Neural progenitor cell (in vitro differentiated cells): ENCODE measurements at places on chromosomes 4 and X. TPM values are rescaled to one million over a fixed set of nuclear protein-coding genes. Genes with fewer than 3 reads are reported as not detected.

The SMPX gene
- not detected in 2 replicates for total RNA-seq

The SCML2 gene
- total RNA-seq = 27.8 and 36.8 TPM in 2 replicates

The NHS gene
- 3.9 and 12.1 TPM in 2 replicates for total RNA-seq

The CXorf58 gene
- not detected in 2 replicates for total RNA-seq

The PDE5A gene
- total RNA-seq = 20.4 and 32.4 TPM in 2 replicates

The KCND1 gene
- 0.39 and 1.4 TPM in 2 replicates for total RNA-seq

The NDST3 gene
- total RNA-seq = 0.49 and 0.59 TPM in 2 replicates

The TLR6 gene
- total RNA-seq = 0.06 and 0.07 TPM in 2 replicates

The TBX22 gene
- total RNA-seq = 0.53 and 1.0 TPM in 2 replicates

The SPANXB1 gene
- total RNA-seq = not detected in 2 replicates

The CT55 gene
- total RNA-seq = not detected in 2 replicates

The F11 gene
- total RNA-seq = not detected in 2 replicates

The RHOXF2 gene
- not detected in 2 replicates for total RNA-seq

The ZMAT1 gene
- 3.1 and 5.7 TPM in 2 replicates for total RNA-seq

The ARL9 gene
- total RNA-seq = 0.45 and 0.68 TPM in 2 replicates

The POU3F4 gene
- total RNA-seq = not detected in 2 replicates

The CSN1S1 gene
- total RNA-seq = not detected in 2 replicates

The LRCH2 gene
- 18.1 and 24.9 TPM in 2 replicates for total RNA-seq

The LETM1 gene
- total RNA-seq = 16.9 and 34.8 TPM in 2 replicates

The CTSO gene
- 3.2 and 3.9 TPM in 2 replicates for total RNA-seq

The RHOXF1 gene
- not detected in 2 replicates for total RNA-seq

The EDA2R gene
- total RNA-seq = 8.0 and 8.8 TPM in 2 replicates

The MAGEE1 gene
- total RNA-seq = 3.6 and 6.3 TPM in 2 replicates

The CSAG3 gene
- total RNA-seq = not detected in 2 replicates

The MAOB gene
- total RNA-seq = 0.40 and 1.5 TPM in 2 replicates

The IL2 gene
- not detected in 2 replicates for total RNA-seq

The SLC49A3 gene
- 1.9 and 3.4 TPM in 2 replicates for total RNA-seq

The FAM53A gene
- 3.2 and 10.3 TPM in 2 replicates for total RNA-seq

The MAGEA2B gene
- total RNA-seq = not detected in 2 replicates

The HSFX1 gene
- 0.06 and 0.59 TPM in 2 replicates for total RNA-seq

The KDR gene
- 2.4 and 2.7 TPM in 2 replicates for total RNA-seq

The GRID2 gene
- total RNA-seq = 0.17 and 0.74 TPM in 2 replicates

The LANCL3 gene
- total RNA-seq = 0.02 and 0.28 TPM in 2 replicates

The UGT2A3 gene
- total RNA-seq = not detected in 2 replicates

The USP38 gene
- total RNA-seq = 10.4 and 11.4 TPM in 2 replicates

The IL3RA gene
- total RNA-seq = not detected in 2 replicates

The C4orf50 gene
- 0.09 and 0.32 TPM in 2 replicates for total RNA-seq

The DCX gene
- 4.7 and 4.8 TPM in 2 replicates for total RNA-seq

The HMGN5 gene
- total RNA-seq = 1.9 and 2.3 TPM in 2 replicates

The ASB9 gene
- total RNA-seq = 0.77 and 1.1 TPM in 2 replicates

The PPP2R2C gene
- 2.5 and 3.5 TPM in 2 replicates for total RNA-seq

The DCAF8L2 gene
- not detected in 2 replicates for total RNA-seq

The NUDT11 gene
- total RNA-seq = 35.7 and 58.4 TPM in 2 replicates

The SLC6A8 gene
- 94.1 and 191 TPM in 2 replicates for total RNA-seq

The DNAAF6 gene
- 0.07 TPM in 1 of 2 replicates, not detected in the other for total RNA-seq

The MSANTD1 gene
- total RNA-seq = 0.17 and 0.25 TPM in 2 replicates

The SYN1 gene
- total RNA-seq = 0.53 TPM in 1 of 2 replicates, not detected in the other

The ZAR1 gene
- total RNA-seq = not detected in 2 replicates

The BEX2 gene
- total RNA-seq = 37.5 and 45.4 TPM in 2 replicates

The MAP7D3 gene
- total RNA-seq = 17.0 and 27.1 TPM in 2 replicates

The USP51 gene
- 6.6 and 8.6 TPM in 2 replicates for total RNA-seq

The ANK2 gene
- total RNA-seq = 79.8 and 121 TPM in 2 replicates

The PCDH11X gene
- 21.0 and 27.1 TPM in 2 replicates for total RNA-seq

The RS1 gene
- not detected in 2 replicates for total RNA-seq
